ENCODE measurements at places on chromosomes 4 and X.

DNA sequence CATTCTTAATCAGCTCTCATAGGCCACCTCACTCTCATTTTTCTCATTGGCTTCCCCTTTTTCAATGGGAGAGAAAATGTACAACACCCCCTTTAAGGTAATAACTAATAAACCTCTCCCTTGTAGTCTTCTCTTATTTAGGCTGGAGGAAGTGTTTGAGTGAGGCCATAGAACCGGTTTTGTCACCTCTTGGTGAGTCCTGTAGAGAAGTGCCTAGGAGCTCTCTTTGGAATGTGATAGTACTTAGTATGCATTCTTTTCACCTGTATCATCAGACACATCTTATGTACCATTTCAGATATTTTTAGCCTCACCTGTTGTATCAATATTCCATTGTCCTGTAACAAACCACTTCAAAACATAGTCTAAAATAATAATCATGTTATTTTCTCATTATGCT lies 3.5 kb upstream of the TAB3 start:
- DNase-seq: no peak

- DNase-seq: no peak
These were observed 232.1 kb upstream of the F9 start for GRCh38 chrX:139298437-139298836.

DNA sequence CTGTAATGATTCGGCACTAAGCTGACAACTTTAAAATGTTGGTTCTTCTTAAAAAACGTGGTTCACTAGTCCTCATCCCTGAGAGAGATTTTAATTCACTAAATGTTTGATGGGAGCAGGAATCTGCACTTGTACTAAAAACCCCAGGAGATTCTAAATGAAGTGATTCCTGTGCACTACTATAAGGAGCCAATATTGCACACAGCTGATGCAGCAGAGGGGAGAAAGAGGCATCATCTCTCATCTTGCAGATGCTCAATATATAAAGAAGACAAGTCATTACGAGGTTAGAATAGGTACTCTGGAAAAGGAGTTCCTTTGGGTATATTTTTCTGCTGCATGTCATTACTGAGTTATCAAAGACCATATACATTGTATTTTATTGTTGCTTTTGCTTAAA lies 207.6 kb upstream of the RASGEF1B start:
- no peak for DNase-seq

DNA sequence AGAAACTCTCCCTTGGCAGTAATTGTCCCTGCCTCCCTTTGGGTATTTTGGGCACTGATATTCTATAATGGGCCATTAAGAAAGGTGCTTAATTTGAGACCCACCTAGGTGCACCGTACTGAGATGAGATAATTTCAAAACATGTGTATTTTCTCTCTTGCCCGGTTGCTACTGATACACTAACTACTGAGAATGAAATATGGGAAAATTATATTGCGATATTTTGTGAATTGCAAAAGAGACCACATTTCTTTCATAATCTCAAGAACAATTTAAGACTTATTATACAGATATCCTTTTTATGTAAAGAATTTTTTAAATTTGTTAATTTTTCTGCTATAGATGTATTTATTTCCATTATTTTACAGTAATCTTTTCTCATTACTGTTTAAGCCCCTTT lies 284.9 kb downstream of the ADGRL3 start:
- no peak for DNase-seq

- no peak for DNase-seq
These were observed 133.0 kb downstream of the SHROOM4 start for GRCh38 chrX:50680990-50681389.

- DNase-seq: no peak
These were observed 226.1 kb downstream of the ENOX2 start for GRCh38 chrX:130676861-130677260.
